ENCODE measurements at places on chromosomes 16 and 17.

GRCh38 chr17:1617620-1618174, 10.9 kb downstream of the SLC43A2 start:
- no peak for DNase-seq

- no peak for DNase-seq
These were observed 23.4 kb downstream of the SMURF2 start for GRCh38 chr17:64638552-64639203.

- no peak for DNase-seq
These were observed 28.9 kb downstream of the CPSF4L start for GRCh38 chr17:73232587-73233373.

DNA sequence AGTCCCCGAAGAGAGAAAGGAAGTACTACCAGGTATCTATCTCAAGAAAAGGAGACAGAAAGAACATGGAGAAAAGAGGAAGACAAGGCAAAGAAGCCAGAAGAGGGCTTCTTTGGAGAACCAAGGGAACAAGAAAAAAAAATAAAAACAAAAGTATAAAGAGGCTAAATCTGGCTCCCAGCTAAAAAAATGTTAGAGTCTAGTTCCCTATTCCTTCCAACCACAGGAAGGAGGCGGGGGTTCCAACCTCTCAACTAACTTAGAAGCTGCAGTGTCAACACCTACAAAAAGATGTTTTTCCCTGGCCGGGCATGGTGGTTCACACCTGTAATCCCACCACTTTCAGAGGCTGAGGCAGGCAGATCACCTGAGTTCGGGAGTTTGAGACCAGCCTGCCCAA, 13.4 kb downstream of the UTP6 start:
- no peak for DNase-seq

DNA sequence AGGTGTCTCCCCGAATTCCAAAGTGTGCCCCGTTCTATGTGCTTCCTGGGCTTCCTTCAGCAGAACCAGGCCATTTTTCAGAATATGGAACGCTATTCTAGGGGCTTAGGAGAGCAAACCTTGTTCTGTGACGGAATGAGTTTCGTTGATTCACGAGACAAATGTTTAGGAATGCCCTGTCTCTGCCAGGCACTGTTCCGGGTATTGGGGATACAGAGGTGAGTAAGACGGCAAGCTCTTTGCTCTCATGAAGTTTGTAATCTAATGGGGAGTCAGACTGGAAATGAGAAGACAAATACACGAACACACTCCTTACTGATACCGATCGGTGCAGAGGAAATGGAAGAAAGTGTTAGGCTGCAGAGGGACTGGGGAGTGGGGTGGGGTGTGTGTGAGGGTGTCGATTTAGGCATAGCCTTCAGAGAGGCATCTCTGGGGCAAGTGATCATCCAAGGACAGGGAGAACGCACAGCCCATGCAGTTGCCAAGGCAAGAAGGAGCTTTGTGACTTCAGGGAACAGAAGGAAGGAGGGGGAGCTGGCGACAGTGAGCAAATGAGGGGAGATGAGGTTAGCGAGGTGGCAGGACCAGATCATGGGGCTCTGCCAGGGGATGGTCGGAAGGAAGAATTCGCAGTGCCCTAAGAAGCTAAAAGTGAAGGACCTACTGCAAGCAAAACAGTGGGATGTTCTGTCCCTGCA, 189.6 kb downstream of the MSI2 start:
- DNase-seq, result no peak

DNA sequence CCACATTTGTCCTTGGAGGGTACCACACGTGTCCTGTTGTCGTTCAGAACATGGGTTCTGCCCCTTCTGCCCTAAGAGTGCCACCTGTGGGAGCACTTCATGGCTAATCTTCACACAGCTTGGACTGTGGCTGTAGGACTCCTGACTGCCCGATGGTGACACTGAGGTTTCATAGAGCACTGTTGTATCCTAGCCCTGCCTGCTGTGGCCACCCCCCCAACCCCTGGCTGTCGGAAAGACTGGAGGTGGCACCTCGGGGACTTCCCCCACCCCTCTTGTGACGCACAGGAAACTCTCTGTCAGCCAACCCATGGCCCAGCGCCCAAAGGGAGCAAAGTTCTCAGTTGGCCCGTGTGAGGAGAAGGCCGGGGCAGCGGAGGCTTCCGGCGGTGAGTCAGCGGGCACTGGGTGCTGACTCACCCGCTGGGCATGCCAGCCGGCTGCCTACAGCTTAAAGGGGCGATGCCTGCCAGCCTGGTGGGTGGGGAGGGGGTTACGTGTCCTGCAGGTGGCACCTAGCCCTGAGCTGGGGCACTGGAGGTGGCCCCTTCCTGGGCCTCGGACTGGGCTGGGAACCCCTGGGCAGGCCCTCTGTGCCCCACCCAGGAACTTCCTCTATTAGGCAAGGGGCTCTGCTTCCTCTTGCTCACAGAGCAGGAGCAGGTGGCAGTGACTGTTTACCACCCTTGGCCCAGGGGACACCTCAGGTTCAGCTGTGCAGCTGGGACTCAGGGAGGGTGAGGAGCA, 3.4 kb downstream of the MAP2K3 start:
- no peak for DNase-seq

- DNase-seq, result no peak
These were observed 2.2 kb upstream of the LPCAT2 start for GRCh38 chr16:55506708-55507107.

- DNase-seq, result no peak
These were observed 17.1 kb downstream of the ITGB4 start for GRCh38 chr17:75738218-75738802.

GRCh38 chr17:55737976-55738501, 12.8 kb upstream of the PCTP start:
- no peak for DNase-seq

DNA sequence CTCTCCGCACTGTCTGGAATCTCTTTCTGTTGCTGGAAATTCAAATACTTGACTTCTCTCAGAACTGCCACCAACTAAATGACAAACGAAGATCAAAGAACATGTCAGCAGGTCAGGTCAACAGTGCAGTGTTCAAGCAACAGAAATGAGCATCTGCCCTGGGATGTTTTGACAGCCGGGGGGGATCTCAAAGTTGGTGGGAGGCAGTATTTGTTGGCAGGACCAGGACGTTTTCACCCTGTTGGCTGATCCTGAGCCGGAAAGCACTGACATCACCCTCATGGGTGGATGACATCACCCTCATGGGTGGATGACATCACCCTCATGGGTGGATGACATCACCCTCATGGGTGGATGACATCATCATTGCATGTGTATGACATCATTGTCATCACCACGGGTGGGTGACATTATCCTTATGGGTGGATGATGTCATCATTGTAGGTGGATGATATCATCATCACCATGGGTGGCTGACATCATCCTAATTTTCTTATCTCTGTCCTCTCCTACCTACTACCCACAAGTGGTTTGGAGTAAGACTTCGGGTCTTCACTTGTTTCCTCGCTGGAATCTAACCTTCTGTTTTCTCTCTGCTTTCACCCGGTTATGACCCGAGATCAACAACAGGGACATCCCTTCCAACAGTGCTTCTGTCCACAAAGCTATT, 18.9 kb downstream of the DNAH17 start:
- DNase-seq, result no peak

GRCh38 chr17:39769974-39770587, 32.3 kb downstream of the GRB7 start:
- no peak for DNase-seq

GRCh38 chr16:77459534-77460254, 24.9 kb upstream of the ADAMTS18 start:
- no peak for DNase-seq

GRCh38 chr17:10309003-10309974, 63.5 kb downstream of the MYH13 start:
- no peak for DNase-seq

GRCh38 chr17:56835264-56835585, 1.3 kb downstream of the DGKE start:
- DNase-seq, result no peak

GRCh38 chr17:48044851-48045250, 3.3 kb upstream of the NFE2L1 start:
- DNase-seq, result no peak

DNA sequence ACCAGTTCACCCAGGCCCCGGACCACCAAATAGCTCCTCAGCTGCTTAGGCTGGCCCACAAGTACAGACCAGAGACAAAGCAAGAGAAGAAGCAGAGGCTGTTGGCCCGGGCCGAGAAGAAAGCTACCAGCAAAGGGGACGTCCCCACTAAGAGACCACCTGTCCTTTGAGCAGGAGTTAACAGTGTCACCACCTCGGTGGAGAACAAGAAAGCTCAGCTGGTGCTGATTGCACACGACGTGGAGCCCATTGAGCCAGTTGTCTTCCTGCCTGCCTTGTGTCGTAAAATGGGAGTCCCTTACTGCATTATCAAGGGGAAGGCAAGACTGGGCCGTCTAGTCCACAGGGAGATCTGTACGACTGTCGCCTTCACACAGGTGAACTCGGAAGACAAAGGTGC, 15.4 kb downstream of the FOXF1 start:
- DNase-seq, result no peak

DNA sequence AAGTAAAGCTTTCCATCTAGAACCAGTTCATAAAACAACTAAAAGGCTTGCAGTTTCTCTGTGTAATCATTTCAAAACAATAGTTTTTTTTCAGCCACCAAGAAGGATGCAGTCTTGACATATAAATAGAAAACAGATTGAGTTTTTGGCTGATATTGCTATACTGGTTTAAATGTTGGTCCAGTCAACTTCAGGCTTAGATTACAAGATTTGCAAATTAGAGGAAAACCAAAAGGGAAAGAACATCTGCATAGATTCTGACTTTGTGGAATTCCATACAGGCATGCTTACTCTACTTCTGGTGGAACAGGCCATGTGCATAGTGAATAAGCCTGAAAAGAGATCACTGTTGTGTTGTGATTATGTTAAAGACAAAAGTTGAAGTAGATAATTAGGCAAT, 150.3 kb downstream of the BCAS3 start:
- DNase-seq, result no peak

GRCh38 chr17:28096756-28097155, 54.3 kb downstream of the NLK start:
- DNase-seq, result no peak

DNA sequence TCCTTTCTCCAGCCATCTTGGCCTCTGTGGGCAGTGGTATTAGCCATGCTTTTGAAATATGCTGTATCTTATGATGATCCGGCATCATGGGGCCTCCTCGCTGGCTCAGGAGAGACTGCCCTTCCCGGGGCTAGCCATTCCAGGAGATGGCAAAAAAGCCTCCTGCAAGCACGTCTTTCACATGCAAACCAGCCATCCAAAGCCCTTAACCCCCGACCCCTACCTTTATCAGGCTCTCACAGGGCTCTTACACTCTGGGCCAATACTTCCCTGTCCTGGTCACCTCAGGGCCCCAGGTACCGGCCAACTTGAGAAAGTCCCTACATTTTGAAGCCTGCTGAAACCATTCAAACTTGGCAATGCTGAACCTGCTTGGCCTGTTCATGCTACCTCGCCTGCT, 36.4 kb downstream of the MYH13 start:
- DNase-seq, result no peak

- DNase-seq, result no peak
These were observed 56.1 kb upstream of the TOX3 start for GRCh38 chr16:52603015-52603414.

- no peak for DNase-seq
These were observed 26.7 kb upstream of the PMP22 start for GRCh38 chr17:15291674-15292361.

GRCh38 chr16:84593825-84594724, 23.8 kb downstream of the COTL1 start:
- no peak for DNase-seq

DNA sequence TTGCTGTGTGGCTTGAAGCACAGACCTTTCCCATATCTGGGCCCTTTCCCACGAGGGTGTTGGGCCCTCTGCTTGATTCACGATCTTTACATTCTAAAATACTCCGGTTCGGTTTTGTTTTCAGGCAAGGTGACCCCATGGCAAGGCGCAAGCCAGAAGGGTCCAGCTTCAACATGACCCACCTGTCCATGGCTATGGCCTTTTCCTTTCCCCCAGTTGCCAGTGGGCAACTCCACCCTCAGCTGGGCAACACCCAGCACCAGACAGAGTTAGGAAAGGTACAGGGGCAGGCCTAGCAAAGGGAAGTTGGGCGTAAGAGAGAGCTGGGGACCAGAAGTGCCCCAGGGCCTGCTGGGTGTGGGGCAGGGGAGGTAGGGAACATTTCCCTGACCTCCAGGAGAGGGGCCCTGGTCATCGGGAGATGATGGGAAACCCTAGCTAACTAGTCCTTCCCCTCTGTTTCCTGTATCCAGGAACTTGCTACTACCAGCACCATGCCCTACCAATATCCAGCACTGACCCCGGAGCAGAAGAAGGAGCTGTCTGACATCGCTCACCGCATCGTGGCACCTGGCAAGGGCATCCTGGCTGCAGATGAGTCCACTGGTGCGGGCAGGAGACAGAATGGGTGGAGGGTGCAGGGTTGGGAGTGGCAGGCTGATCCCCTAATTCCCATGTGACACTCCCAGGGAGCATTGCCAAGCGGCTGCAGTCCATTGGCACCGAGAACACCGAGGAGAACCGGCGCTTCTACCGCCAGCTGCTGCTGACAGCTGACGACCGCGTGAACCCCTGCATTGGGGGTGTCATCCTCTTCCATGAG, 1.4 kb downstream of the ALDOA start:
- no peak for DNase-seq

DNA sequence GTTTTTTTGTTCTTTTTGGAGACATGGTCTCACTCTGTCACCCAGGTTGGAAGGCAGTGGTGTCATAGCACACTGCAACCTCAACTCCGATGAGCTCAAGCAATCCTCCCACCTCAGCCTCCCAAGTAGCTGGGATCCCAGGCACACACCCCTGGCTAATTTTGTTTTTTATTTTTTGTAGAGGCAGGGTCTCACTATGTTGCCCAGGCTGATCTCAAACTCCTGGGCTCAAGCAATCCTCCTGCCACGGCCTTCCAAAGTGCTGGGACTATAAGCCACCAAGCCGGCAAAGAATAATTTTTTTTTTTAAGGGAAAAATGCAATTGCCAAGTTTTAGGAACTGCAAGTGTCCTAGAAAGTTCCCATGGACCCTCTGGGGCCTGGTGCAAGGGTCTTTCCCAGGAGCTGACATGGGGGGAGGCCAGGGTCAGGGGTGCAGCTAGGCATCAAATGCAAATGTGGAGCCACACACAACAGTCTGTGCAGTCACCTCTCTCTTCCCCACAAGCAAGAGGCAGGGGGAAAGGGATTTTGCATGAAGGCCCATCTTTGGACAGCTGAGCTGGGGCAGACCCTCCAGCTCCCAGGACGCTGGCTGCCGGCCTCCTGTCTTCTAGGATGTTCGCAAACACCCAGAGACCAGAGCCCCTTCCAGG, 20.1 kb upstream of the BCAR1 start:
- DNase-seq, result no peak

GRCh38 chr17:83185023-83186002, 105.9 kb downstream of the METRNL start:
- no peak for DNase-seq

GRCh38 chr16:24850289-24850938, 4.7 kb downstream of the SLC5A11 start:
- DNase-seq, result no peak

- DNase-seq, result no peak
These were observed 235.2 kb downstream of the C16orf78 start for GRCh38 chr16:49608779-49609178.

- DNase-seq, result peak; percentile 99
These were observed 822 bp upstream of the ZSCAN10 start for GRCh38 chr16:3099732-3100499.

- no peak for DNase-seq
These were observed 111.7 kb downstream of the IRF8 start for GRCh38 chr16:86010680-86011141.
